ENCODE measurements at places on chromosomes 6 and 20. TPM values are rescaled to one million over a fixed set of nuclear protein-coding genes. Genes with fewer than 3 reads are reported as not detected.

The SRSF6 gene
- polyA plus RNA-seq: 230 TPM

The FOXA2 gene
- not detected for polyA plus RNA-seq

The MTO1 gene
- polyA plus RNA-seq: 32.2 TPM

The LGSN gene
- 0.92 TPM for polyA plus RNA-seq

The GABBR1 gene
- polyA plus RNA-seq: 112 TPM

The SRMS gene
- 0.30 TPM for polyA plus RNA-seq

The PSMB1 gene
- polyA plus RNA-seq: 238 TPM

The REPS1 gene
- polyA plus RNA-seq: 73.4 TPM

The NDUFAF4 gene
- polyA plus RNA-seq: 42.5 TPM

The MATN4 gene
- polyA plus RNA-seq: 0.21 TPM

The MYBL2 gene
- polyA plus RNA-seq: 24.6 TPM

The FNDC1 gene
- polyA plus RNA-seq: 9.2 TPM

- no peak for DNase-seq
These were observed 50.6 kb downstream of the LAMA4 start for GRCh38 chr6:112203577-112204349.

DNA sequence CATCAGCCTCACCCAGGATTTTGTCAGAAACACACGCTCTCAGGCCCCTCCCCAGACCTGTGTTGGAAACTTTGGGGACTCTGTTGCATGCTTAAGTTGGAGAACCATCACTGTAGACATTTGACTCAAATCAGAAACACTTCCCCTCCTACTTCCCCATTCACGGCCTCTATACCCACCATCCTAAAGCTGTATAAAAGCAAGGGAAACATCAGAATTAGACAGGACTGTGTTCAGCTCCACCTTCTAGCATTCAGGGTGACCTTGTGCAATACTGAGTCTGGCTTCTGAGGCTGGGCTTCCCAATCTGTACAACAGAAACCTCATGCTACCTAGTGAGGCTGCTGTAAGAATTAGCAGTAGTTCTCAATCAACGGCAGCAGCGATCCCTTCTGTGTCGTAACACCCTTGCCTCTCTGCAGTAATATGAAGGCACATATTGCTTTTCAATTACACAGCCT lies 252.3 kb downstream of the LY86 start:
- DNase-seq: no peak

DNA sequence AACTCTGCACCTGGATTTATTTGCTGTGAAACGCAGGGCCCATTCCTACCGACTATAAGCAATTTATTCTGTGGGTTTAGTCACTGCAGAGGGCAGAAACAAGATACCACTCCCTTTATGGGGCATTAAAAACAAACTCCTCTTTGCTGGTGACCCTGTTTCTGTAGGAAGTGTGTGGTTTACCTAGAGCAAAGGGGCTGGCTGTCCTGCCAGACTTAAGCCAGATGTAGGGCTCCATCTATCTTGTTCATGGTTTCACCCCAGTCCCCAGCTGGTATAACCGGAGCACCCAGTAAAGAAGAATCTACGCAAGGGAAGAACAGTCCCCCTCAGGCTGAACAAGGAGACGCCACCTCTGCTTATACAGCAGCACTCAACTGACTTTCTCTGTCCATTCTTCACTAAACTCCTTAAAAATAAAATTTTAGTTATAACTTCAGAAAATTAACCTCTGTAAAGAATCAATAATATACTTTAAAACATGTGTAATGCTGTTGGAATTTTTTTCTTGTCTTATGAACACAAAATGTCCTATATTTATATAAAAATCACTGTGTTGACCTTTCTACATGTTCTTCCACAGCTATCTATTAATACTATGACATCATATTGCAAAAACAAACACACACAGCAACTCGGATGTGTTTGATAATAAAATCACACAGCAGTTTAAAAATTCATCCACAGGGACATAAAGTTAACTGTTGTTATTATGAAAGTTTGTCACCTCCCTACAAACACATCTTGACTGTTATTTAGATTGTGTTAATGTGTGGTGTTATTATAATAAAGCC lies 126.1 kb upstream of the RPS6KA2 start:
- no peak for DNase-seq

- no peak for DNase-seq
These were observed 92.3 kb downstream of the RNF182 start for GRCh38 chr6:14016935-14017625.

GRCh38 chr6:12200761-12201160 lies 89.4 kb upstream of the EDN1 start:
- DNase-seq: no peak

DNA sequence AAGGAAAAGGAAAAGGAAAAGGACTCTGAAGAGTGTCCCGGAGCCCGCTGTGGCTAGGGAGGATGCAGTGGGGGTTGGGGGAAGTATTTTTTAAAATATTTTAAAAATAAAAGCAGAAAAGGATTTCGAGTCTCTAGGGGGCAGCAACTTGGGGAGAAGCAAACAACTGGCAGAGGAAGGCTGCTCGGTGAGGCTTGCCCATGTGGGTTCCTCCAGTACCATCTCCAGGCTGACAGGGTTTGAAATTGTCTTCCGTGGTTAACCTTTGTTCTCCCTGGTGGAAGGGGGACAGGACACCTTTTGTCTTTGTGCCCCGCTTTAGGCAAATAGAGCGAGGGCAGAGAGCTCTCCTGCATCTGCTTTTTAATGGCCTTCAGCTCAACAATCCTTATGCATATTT lies 60.4 kb upstream of the SNX9 start:
- DNase-seq: no peak

- no peak for DNase-seq
These were observed 2.8 kb upstream of the JARID2 start for GRCh38 chr6:15242937-15243614.

DNA sequence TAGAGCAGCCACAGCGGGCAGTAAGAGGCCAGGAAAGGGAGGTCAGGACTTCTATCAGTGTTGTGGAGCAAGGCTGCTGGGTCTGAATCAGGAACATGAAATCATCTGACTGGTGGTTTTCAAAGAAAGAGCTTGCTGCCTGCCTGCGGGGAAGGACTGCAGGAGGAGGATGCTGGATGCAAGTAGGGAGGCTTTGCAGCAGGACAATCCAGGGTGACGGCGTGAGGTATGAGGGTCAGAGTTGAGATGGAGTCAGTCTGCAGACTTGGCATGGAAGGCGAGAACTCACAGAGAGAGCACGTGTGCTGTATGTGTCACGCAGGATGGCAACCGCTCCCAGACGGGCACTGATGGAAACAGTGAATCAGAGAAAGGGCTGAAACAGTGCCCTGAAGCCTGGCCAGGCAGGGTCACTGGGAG lies 59.2 kb upstream of the CD93 start:
- DNase-seq: no peak

GRCh38 chr6:156590482-156590881 lies 186.7 kb upstream of the ARID1B start:
- DNase-seq: no peak

DNA sequence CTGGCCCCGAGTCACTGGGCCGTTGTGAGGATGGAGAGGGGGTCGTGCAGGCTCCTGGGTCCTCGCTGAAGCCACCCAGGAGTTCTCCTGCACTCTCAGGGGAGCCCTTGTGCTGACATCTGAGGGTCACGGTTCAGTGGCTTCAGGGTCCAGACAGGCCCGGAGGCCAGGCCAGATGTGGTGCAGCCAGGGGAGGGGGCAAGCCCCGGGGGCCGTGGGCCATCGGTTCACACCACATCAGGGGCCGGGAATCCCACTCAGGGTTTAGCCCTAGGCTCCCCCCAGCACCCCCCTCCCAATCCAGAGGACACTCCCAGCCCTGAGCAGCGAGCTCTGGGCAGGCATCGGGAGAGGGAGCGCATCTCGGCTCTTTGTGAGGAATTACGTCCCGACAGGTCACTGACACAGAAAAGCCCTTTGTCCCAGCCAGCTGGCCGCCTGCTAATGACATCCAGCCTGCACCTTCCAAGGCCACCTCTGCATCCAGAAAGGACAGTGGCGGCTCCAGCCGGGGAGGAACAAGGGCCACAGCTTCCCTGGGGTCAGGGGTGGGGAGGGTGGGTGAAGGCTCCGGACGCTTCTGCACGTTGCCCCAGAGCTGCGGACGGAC lies 6.4 kb upstream of the CHRNA4 start:
- no peak for DNase-seq

DNA sequence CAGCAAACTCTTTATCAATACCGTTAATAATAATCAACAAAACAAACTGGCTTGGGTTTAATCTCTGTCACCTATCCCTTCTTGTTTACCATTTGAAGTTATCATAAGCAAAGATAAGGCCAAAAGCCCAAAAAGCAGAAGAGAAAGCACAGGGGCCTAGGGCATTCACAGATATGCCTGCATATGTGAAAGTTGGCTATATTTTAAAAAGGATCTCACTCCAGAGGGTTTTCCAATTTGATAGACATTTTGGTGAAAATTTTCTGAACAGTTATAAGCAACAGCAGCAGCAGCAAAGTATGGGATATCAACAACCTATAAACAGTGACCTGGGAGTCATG lies 101.1 kb downstream of the ATXN1 start:
- DNase-seq: no peak

DNA sequence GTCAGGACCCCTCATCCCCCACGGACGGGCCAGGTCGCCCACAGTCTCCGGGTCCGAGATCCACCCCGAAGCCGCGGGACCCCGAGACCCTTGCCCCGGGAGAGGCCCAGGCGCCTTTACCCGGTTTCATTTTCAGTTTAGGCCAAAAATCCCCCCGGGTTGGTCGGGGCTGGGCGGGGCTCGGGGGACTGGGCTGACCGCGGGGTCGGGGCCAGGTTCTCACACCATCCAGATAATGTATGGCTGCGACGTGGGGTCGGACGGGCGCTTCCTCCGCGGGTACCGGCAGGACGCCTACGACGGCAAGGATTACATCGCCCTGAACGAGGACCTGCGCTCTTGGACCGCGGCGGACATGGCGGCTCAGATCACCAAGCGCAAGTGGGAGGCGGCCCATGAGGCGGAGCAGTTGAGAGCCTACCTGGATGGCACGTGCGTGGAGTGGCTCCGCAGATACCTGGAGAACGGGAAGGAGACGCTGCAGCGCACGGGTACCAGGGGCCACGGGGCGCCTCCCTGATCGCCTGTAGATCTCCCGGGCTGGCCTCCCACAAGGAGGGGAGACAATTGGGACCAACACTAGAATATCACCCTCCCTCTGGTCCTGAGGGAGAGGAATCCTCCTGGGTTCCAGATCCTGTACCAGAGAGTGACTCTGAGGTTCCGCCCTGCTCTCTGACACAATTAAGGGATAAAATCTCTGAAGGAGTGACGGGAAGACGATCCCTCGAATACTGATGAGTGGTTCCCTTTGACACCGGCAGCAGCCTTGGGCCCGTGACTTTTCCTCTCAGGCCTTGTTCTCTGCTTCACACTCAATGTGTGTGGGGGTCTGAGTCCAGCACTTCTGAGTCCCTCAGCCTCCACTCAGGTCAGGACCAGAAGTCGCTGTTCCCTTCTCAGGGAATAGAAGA lies 978 bp downstream of the HLA-A start:
- no peak for DNase-seq

DNA sequence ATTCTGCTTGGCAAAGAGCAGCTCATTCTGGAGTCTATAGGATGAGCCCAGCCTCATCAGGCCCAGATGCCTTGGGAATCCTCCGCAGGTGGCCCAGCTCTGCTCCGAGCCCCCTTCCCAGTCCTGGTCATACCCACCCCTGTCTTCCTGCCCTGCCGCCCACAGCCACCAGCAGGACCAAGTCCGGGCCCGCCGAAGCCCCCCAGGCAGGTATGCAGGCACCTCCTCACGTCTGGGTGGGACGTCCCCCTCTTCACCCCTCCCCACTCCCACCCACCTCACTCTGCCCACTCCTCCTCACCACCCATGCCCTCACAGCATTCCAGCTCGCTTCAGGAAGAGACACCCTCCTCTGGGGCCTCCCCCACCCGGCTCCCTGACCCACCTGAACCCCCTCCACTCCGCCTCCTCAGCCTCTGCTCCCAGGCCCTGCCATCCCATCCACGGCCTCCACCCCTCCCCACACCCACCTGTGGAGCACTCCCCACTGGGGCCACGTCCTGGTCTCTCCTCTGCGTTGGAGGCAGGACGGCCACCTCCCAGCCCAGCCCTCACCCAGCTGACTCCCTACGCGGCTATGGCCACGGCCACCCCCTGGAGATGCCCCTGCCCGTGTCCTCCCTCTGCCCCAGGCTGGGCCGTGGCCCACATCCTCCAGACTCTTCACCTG lies 43.4 kb downstream of the KCNQ2 start:
- no peak for DNase-seq

- no peak for DNase-seq
These were observed 276.0 kb downstream of the GJA1 start for GRCh38 chr6:121711472-121711871.

- DNase-seq: no peak
These were observed 68.2 kb downstream of the KHDRBS2 start for GRCh38 chr6:62217866-62218265.

GRCh38 chr6:131430531-131430930 lies 142.5 kb upstream of the ARG1 start:
- no peak for DNase-seq

GRCh38 chr20:19864130-19864529 lies 106.1 kb downstream of the RIN2 start:
- DNase-seq: no peak

GRCh38 chr6:38722038-38722437 lies 6.9 kb downstream of the DNAH8 start:
- no peak for DNase-seq

- no peak for DNase-seq
These were observed 54.3 kb upstream of the PTPN1 start for GRCh38 chr20:50455656-50456451.

DNA sequence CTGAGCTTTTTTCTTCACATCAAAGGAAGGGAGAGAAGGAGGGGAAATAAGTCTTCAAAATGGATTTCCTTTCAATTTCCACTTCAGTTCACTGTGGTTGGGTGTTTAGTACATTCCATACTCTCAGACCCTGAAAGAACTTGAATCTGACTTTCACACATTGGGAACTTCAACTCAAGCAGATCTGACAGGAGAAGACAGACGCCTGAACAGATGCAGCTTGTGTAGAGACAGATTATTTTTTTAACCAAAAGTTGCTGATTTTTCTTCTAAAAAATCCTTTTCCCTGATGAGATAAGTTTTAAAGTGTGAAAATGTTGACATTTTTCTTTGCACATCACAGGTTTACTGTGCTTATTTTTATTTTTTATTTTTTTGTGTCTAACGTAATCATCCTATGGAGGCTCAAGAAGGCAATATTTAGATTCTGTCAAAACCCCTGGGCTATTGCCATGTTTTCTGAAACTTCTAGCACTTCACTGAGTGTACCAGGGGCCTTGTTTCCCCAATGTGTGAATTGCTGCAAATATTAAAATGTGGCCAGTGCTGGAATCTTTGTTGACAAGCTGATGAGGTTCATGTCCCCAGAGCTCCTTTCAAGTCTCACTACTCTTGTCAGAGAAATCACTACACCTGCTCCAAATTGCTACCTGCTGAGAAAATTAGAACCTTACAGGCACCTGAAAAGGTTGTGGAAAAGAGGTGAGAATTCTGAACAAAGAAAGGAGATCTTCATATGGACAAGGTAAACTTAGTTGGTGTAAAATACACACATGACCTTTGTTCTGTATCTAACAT lies 214.8 kb upstream of the BTBD3 start:
- DNase-seq: no peak

Data from left renal cortex interstitium (tissue), 4 donors.